AML-193 (cell line): ENCODE measurements at places on chromosomes 5 and 9.

DNA sequence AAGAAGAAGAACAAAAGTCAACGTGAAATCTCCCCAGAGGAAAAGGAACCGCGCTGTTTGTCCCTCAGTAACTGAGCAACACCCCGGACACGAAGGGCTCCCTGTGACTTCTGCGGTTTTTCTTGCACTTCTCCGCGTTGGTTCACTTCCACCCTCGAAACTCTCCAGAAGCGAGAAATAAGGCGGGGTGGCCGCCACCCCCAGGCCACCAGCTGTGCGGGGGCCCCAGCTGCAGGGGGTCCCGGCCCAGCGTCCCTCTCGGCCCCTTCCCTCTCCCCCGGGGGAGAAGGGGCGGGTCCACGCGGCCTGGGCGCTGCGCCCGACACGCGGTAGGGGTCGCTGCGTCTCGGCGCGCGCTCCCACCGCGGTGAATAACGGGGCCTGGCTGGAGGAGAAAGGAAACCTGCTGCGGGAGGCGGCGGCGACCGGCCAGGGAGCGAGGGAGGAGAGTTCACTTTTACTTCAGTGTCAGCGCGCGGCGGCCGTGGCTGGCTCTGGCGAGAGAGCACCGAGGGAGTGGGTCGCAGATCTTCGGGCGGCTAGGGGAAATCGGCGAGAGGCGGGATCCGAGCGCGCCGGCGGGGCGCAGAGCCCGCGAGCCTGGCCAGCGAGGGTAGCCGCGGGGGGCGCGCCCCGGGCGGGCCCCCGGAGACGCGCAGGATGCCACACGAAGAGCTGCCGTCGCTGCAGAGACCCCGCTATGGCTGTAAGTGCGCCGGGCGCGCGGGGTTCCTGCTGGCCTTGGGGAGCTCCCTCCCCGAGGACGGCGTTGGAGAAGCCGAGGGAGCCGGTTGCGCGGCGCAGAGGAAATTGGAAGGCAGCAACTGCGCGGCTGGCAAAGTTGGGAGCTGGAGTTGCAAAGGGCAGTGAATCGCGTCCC is at the start of gene IQGAP2:
Gene IQGAP2, plus strand, starts transcription at position 400 of the 880 bp plus-strand sequence. Its CDS starts 261 bp downstream, at position 661.
- peak; percentile 94 for DNase-seq

DNA sequence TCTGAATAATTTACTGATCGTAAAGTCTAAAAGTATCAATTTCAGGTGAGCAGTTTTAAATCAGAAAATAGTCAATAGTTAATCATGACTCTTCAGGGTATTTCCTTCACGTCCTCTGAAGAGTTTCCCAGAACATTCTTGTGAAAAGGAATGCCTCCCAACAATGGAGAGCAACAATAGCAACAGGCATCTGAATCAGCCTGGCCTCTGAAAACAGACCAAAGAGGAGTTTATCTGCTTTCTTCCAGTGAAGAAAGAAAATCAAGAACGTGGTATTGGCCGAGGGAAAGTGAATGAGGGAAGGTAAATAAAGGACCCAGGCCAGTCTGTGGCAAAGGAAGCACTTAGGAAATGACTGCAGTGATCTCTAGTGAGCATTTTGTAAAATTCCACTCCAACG is 26.1 kb upstream of the RASGEF1C start:
- no peak for DNase-seq

DNA sequence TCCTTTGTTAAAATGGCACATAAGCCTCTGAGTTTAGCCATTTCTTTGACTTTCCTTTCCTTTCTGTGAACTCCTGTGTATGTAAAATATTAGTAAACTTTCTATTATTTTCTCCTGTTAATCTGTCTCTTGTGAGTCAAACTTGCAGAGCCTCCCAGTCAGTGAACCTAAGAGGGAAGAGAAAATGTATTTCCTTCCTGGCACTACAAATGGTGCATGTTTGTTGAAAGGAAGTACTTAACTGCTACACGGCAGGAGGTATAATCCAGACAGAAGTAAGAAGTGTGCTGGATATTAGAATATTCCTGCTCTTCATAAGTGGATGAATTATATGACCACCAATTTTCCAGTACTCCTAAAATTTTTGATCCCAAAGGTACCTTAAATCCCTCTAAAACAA is 23.0 kb downstream of the CTSL start:
- DNase-seq: no peak

- no peak for DNase-seq
These were observed 5.0 kb upstream of the SNAPC3 start for GRCh38 chr9:15417626-15418025.

DNA sequence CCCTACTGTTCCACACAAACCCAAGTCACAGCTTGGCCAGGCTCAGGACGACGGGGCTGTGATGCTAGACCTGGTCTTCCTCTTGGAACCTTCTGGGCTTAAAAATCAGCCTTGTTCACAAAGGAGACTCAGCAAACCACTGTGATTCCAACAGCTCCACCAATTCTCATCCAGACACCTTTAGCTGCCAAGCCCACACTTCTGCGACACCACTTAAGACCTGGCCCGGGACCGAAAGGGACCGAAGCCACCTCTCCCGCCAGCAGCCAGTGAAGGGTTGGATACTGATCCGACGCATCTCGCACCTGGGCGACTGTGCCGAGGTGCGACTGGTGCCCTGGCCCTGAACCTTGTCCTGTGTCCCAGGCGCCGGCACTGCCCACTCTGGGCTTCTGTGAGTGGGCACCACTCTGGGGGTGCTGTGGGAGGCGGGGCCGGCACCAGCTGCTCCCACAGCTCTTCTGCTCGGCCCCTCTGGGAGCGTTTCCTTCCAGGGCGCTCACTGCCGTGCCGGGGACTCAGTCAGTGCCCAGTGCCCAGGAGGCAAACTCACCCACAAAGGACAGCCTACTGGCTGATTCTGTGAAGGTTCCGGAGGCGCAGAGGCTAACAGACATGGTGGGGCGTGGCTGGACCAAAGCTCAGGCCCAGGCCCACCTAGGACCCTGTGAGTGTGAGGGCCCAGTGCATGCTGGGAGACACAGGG is 50.9 kb downstream of the EXD3 start:
- DNase-seq: no peak

- no peak for DNase-seq
These were observed 45.3 kb upstream of the TENT2 start for GRCh38 chr5:79566896-79567295.

GRCh38 chr9:23663536-23663935 is 162.5 kb downstream of the ELAVL2 start:
- DNase-seq: no peak

DNA sequence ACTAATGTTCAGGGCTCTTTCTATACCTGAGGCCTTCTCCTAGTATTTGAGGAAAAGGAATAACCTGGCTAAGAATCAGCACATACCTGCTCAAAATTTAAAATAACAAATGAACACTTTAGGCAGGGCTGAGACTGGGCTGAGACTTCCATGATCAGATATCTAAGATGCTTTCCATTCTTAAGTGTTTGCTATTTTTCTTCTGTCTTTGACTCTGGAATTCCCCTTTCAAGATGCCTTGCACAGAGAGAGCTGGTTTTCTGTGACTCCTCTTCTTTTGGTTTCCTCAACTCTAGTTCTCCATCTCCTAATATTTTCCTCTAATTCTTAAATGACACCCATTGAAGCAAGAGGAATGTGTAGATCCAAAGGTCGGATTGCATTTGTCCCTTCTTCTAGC is 61.1 kb downstream of the DPYSL3 start:
- no peak for DNase-seq

GRCh38 chr5:31192442-31192841 is 1.0 kb upstream of the CDH6 start:
- no peak for DNase-seq

GRCh38 chr9:35905912-35906679 is at the start of gene HRCT1:
Gene HRCT1, plus strand, starts transcription at chr9:35906202. Its CDS starts 86 bp downstream, at chr9:35906288.
- no peak for DNase-seq

DNA sequence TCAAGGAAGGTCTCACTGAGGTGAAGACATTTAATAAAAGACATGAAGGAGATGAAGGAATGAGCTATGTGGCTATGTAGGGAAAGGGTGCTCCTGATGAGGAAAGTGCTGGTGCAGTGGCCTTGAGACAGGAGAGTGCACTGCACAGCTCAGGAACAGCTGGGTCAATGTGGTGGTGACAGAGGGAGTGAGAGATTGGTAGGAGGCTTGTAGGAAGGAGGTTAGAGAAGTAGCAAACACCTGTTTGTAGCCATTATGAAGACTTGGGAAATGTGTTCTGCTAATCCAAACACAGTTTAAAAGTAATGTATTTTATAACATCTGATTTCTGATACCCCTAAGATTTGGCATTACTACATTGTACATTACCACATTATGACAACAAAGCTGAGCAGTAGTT is 115.1 kb upstream of the MTAP start:
- DNase-seq: no peak
